NCI-H1930 (cell line): ENCODE measurements at places on chromosomes 12 and 14.

GRCh38 chr12:20883288-20883687 lies 72.8 kb downstream of the SLCO1B3 start:
- DNase-seq, result no peak

GRCh38 chr12:5485454-5485853 lies 53.5 kb downstream of the NTF3 start:
- no peak for DNase-seq

DNA sequence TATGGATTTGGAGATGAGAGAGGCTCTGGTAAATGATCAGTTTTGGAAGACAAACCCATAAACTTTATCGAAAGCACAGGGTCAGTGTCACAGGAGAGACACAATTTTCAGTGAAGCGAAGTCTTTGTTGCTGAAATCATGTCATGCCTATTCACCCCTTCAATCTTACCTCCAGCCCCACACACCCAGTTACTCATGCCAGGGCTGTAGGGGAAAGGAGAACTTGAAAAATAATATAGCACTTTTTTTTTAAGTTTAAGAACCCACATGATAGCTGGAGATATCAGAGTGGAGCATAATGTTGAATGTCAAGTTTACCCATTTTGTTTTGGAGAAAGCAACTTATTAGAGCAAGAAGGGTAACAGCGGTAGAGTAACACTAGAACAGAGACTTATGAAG lies 107.4 kb downstream of the SSPN start:
- no peak for DNase-seq

- no peak for DNase-seq
Observed at GRCh38 chr14:64235652-64236640, 58.2 kb downstream of the ESR2 start.

DNA sequence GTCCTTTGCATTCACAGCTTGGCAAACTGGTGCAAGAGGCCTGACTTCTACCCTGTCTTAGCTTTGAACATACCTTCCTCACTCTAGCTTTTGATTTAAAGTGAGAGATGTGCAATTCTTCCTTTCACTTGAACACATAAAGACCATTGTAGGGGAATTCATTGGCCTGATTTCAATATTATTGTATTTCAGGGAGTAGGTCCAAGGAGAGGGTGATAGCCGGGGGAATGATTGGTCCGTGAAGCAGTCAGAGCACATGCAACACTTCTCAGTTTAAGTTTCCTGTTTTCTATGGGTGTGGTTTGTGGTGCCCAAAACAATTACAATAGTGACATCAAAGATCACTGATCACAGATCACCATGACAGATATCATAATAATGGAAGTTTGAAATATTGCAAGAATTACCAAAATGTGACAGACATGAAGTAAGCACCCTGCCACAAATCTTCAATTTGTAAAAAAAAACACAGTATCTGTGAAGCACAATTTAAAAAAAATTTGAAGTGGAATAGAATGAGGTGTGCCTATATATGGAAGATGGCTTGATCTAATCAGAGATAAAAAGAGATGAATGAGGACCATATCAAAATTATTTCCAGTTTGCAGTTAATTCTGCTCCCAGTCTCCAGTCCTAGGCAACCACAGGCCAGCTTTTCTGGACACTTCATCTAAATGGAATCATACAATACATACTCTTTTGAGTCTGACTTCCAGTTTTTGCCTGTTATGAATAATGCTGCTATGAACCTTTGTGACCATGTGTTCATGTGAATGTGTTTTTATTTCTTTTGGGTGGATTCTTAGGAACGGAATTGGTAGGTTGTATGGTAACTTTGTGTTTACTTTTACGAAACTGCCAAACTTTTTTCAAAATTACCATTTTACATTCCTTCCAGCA lies 23.2 kb downstream of the BORCS5 start:
- DNase-seq, result no peak

DNA sequence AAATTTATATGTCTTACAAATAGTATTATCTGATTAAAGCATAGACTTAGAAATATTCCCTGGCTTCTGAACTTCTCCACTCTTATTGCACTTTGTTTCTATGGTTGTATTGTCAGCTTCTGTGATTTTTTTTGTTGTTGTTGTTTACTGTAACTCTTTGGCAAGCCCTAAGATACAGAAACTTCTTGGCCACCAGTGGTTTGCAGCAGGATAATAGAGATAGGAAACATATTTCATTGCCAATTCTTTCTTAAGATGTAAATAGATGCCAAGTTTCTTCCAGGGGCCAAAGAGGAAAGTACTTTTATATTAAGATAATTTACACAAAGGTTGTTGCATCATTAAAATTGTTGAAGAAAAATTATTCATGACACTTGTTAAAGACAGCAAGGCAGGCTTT lies 123.8 kb downstream of the PTPRB start:
- DNase-seq, result no peak

DNA sequence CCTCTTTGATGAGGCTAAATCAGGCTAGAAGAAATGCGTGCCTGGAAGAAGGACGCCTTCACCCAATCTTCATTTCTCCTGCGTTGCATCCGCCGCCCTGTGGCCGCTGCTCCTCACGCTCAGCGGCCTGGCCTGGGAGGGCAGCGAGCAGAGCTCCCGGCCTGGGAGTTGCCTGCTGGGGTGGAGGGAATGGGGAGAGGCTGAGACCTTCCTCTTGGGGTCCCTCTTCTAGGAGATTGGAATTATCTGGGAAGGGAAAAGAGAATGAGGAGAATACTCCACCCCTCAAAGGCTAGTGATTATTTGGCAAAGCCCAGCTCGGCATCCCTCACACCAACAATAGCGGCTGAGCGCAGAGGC lies 2.4 kb upstream of the HOXC12 start:
- DNase-seq, result no peak

DNA sequence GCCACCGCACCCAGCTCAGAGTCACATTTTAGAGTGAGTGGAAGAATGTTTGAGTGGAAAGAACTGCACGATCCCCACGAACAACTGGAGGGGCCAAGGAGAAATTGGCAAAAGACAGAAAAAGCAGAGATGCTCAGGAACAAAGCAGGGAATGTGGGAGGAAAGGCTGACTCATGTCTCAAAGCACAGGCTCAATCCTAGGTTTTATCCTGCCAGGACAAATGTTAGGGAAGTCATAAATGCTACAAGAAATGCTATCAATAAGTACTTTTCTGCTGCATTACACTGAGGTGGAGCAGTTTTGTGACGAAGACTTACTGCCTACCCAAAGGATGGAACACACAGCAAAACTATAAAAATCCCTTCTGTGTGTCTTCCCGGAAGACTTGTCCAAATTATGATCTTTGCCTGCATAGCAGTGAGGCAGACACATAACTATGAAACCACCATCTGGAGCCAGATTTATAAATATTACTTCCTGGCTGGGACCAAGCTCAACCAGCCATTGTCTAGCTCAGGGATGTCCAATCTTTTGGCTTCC lies 26.7 kb downstream of the NIN start:
- no peak for DNase-seq

- no peak for DNase-seq
Observed at GRCh38 chr12:50676756-50677155, 87.1 kb upstream of the ATF1 start.

- no peak for DNase-seq
Observed at GRCh38 chr12:31853977-31854376, 105.2 kb upstream of the RESF1 start.

DNA sequence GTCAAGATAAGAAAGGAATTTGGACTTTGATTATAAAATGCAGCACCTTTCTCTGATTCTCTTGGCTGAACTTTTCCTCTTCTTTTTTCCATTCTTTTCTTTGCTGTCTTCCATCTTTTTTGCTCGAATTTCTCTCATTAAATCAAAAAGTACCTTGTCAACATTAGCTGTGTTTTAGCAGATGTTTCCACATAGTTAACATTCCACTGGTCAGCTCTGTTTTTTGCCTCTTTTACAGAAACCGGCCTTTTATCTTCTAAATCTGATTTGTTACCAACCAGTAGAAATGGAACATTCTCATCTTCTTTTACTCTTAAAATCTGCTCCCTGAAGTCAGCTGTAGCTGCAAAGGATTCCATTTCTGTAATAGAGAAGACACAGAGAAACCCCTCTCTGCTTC lies 71.1 kb upstream of the SYT1 start:
- DNase-seq, result no peak

- DNase-seq, result no peak
Observed at GRCh38 chr12:11209113-11209512, 22.4 kb upstream of the TAS2R42 start.

DNA sequence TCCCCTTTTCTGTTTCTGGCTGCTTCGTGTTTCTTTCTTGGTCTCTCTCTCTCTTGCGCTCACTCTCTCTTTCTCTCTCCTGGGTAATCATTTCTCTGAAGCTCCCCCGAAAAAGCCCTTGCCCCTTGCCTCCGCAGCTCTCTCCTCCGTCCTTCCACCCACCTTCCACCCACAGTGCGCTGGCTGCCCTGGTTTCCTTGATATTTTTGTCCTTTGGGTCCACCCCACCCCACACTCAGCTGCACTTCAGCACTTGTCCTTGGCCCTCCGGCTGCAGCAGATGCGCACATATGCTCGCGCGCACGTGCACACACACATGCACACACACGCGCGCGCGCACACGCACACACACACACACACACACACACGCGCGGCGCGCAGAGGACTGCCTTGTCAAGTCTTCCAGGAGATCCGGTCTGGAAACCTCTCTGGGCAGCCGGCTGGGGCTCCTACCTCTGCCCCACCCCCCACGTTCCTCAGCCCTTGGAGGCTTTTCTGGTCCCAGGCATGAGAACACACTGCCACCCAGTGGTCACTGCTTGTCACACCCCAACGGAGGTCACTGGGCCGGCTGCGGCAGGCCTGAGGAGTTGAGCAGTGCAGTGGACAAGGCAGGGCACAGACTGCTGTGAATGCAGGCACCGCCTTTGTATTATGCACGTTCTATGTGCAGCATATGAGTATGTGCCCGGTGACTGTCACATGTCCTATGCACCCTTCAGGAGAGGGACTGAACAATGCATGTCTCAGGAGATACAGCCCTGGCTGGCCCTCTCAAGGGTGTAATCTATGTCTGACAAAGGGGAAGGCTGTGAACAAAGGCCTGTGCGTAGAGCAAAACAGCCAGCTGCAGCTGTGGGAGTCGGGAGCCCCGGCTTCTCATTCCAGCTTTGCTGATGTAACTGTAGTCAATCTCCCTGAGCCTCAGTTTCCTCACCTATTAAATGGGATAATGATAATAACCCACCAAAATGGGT lies 6.5 kb downstream of the LAG3 start:
- peak; percentile 92 for DNase-seq

DNA sequence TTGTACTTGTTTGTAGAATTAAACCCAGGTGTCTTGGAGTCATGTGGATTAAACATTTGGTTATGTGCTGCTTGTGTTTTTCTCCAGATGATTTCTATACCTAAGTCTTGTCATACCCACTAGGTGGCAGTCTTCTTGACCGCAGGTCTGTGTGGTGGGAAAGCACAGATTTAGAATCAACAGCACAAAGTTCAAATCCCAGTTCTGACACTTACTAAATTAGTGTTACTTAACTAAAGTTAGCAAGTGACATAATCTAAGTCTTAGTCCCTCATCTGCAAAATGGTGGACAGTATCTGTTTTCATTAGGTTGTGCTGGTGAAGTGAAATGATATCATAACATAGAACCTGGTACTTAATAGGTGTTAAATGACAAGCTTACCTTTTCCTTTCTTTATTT lies 151.0 kb upstream of the ARHGAP5 start:
- DNase-seq, result peak; percentile 17

DNA sequence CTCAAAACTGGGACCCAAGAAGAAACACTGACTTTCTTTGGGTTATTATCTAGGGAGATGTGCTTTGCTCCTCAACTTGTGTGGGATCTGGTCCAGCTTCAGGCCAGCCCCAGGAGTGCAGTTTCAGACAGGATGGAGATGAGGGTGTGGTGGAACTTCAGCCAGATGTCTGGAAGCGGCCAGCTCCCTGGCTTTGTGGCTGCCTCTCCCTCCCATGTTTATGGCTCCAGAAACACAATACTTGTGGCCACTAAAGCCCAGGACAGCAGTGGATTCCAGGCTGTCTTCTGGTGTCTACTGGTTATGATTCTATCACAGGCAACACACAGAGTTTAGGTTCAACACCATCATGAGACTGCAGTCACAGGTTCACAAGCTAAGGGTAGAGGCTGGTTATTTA lies 44.2 kb upstream of the EMP1 start:
- DNase-seq, result no peak

- peak; percentile 14 for DNase-seq
Observed at GRCh38 chr14:65103150-65103760, 938 bp upstream of the MAX start.

GRCh38 chr14:89955022-89955744 lies 544 bp upstream of the TDP1 start:
- DNase-seq, result no peak

- DNase-seq, result no peak
Observed at GRCh38 chr12:121792607-121793439, 665 bp downstream of the RHOF start.

DNA sequence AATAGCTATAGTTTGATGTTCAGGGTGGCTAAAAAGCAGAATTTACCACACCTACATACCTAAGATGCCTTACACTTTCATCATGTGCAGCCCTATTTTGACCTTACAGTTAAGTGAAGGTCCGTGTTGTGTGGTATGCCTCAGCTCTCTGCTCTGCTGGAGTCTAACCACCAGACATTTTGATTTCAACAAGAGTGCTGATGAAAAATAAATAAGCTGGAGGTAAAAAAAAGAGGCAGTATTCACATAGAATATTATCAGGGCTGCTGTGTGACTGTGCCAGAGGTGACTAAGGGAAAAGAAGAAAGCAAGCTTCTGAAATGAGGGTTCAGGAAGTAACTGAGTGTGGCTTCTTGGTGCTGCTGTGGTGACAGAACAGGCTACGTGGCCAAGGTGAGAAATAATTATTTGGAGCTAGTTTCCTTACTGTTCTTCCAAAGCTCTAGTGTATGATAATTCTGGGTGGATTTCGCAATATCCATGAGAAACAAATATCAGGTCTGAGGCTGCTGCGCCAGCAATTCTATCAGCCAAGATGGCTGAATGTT lies 188.8 kb downstream of the STXBP6 start:
- no peak for DNase-seq

- DNase-seq, result peak; percentile 17
Observed at GRCh38 chr12:94704452-94705306, 54.3 kb upstream of the TMCC3 start.

- DNase-seq, result no peak
Observed at GRCh38 chr14:38490273-38490672, 234.4 kb upstream of the CLEC14A start.

- peak; percentile 29 for DNase-seq
Observed at GRCh38 chr14:39491134-39491571, 58.9 kb upstream of the FBXO33 start.

GRCh38 chr12:94191811-94192210 lies 43.4 kb downstream of the PLXNC1 start:
- no peak for DNase-seq

- no peak for DNase-seq
Observed at GRCh38 chr14:85663256-85663655, 133.3 kb downstream of the FLRT2 start.

DNA sequence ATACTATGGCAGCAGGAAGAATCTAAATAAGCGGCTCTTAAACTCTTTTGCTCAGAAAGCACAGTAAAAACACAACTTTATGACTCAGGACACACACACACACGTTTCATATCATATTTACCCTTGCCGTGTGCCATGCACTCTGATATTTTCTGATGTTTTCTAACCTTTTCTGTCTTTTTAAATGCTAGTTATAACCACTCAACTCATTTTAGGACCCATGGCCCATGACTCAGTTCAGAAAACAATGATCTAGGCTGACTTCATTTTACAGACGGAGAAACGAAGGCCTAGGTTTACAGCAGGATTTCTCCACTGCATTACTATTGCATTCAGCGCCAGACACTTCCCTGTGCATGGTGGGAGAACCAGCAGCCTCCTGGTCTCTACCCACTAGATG lies 9.1 kb downstream of the VWF start:
- DNase-seq, result no peak

- no peak for DNase-seq
Observed at GRCh38 chr14:65531148-65531547, 118.6 kb downstream of the FUT8 start.
